ENCODE measurements at places on chromosomes 11 and 22.

DNA sequence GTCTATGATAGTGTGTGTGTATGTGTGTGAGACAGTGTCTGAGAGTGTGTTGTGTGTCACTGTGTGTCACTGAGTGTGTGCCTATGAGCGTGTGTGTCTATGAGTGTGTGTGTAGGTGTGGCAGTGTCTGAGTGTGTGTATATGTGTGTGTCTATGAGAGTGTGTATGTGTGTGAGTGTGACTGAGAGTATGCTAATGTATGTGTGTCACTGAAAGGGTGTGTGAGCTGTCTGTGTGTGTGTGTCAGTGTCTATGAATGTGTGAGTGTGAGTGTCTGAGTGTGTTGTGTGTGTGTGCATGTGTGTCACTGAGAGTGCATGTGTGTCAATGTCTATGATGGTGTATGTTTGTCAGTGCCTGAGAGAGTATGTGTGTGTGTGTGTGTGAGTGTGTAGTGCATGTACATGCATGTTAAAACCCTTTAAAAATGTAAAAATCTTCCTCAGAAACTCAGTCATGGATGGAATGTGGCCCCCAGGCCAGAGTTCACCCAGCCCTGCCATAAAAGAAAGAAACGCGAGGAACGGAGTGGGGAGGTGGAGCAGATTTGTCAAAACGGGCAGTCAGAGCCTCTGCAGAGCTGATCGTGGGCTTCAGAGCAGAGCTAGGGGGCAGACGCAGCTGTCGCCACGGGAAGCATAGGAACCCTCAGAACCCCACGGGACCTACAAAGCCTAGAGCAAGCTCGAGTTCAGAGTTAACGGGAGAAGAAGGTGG lies 218.8 kb downstream of the CTTN start:
- DNase-seq = no peak

GRCh38 chr11:125382314-125382791 lies 113.7 kb downstream of the FEZ1 start:
- no peak for DNase-seq

DNA sequence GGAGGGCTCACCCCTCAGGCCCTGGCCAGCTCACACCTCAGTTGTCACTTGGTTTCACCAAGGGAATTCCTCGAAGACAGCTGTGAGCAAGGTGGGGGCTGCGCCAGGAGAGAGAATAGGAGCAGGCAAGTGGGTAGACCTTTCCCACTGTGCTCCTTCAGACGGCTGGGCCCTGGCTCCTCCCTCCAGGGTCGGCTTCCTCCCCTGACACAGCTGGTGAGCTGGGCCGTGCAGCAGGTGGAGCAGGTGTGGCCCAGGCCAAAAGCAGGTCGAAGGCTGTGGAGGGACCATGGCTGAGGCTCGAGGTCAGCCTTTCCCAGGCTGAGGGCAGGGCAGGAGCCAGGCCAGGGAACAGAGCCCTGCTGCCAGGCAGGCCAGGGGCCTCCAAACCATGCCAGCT lies 12.5 kb upstream of the MYRF start:
- DNase-seq = no peak

GRCh38 chr22:43592476-43592875 lies 180.7 kb downstream of the MPPED1 start:
- peak; percentile 12 for DNase-seq

GRCh38 chr11:117316197-117316961 lies at the start of gene BACE1:
Gene BACE1, minus strand, starts transcription at chr11:117316256. Its CDS starts 461 bp downstream, at chr11:117315795.
- DNase-seq = peak; percentile 89

DNA sequence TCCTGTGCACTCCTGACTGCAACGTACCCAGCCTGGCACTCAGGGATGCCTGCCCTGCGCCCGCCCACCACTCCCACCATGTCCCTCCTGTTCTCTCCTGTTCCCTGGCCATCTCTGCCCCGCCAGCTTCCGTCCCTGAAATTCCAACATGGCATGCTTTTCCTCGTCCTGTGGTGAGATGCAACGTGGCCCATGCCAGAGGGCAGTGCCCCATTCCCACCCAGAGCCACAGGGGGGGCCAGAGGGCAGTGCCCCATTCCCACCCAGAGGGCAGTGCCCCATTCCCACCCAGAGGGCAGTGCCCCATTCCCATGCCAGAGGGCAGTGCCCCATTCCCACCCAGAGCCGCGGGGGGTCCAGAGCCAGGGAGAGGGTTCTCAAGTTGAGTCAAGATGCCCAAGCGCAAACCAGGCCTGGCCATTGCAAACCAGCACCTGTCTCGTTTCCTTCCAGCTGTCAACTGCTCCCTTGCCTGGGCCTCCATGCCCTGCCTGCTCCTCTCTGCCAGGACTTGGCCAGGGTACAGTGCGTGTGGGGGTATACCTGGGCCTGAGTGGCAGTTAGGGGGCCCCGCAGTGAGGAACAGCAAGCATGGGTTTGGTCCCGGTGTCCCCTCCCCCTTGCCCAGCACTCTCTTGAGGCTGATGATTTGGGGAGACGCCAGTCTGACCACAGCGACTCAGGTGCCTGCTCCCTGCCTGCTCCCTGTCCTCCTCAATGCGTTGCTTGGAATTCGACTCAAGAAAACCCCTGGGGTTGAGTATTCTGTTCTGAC lies 14.6 kb downstream of the B3GAT1 start:
- no peak for DNase-seq

GRCh38 chr22:48757985-48758561 lies 1069.6 kb downstream of the BRD1 start:
- no peak for DNase-seq

DNA sequence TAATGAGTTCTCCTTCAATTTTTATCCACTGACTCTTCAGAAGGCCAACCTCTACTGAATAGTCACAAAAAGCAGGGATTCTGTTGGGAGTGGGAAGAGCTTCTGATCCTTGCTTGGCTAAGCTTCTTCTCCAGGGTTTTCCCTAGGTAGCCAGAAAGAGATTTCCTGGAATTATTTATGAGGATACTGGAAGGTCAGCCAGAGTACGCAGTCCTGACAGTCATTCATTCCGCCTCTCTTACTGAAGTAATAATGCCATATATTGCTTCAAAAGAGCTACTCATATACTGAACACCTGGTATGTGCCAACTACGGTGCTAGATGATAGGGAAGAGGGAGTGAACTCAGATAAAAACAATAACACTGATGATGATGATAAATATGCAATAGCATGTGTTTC lies 116.1 kb downstream of the CCDC34 start:
- DNase-seq = no peak

DNA sequence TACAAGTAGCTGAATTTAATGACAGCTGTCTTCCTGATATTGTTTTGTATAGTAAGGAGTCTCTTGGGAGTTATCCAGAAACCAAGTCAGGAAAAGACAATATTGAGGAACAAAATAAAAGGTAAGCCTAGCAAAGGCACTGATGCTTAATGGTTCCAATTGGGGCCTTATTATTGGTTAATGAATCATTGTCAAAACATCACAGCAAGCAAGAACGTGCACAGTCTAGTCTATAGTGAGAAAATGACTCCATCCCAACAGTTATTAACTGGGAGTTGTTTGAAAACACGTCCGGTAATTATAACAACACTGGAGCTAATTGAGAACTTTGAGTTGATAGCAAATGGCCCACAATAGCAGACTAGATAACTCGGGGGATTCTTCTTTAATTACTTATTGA lies 17.7 kb downstream of the BSX start:
- no peak for DNase-seq

- DNase-seq = no peak
Measured at GRCh38 chr22:41681616-41682015, 7.1 kb downstream of the SNU13 start.

GRCh38 chr22:36395055-36395849 lies 7.5 kb upstream of the MYH9 start:
- DNase-seq = no peak
